Sciatic nerve (tissue), 2 donors: ENCODE measurements at places on chromosomes 2 and 18.
A peak's percentile ranks its signal among the peaks of the same experiment; 100 is the strongest.

DNA sequence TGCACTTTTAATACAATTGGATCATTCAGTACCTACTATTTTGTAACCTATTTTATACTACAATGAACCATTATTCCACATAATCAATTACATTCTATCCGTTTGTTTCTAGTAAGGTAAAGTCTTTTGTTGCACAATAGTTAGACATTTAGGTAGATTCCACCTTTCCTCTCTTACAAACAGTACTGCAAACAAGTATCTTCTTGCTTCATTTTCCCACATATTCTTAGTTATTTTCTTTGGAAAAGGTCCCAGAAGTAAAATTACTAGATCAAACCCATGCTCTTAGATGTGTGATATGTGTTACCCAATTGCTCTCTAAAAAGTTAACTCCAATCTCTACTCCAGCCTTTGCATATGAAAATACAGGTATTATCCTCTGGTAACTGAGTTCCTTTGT lies 49.6 kb downstream of the SPIRE1 start:
- DNase-seq: no peak

DNA sequence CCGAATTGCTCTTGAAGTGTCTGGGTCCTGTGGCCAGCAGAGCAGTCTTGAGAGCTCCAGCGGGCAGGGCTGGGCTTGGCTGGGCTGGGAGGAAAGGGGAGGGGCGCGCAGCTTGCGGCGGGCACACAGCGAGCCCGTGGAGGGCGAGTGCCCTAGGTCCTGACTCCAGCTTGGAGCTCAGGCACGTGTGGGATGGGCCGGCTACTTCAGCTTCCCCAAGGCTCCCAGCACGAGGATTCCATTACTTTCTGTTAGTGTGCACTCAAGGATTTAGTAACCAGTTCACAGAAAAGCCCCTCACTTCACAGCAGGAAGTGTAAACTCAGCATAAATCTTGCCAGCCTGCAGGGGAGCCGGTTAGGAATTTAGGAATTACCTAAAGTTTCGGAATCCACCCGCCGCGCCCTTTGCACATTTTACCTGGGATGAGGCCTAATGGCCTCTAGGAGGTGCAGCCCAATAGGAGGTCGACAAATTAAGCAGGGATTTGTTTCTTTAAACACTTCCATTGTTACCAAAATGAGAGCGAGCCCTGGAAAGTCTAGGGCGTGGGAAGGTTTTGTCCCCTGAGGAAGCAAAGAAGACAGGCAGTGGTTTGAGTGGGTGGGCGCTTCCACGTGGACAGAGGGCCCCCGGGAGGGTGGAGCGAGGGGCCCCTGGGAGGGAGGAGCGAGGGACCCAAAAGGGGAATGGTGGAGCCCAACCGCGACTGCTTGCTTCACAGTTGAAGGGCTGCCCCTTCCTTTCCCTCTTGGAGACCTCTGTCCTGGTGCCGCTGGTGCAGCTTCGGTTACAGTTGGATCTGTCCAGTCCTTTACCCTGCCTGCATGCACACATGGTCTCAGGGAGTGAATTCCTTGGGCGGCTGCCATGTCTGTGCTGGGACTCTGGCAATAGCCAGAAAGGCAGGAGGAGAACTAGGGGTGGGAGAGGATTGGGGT lies 93.3 kb downstream of the CTAGE1 start:
- peak; percentile 68 for DNase-seq

- DNase-seq: no peak
Measured at GRCh38 chr2:144718376-144718775, 198.5 kb upstream of the ZEB2 start.

GRCh38 chr2:128818248-128818647 lies 499.6 kb upstream of the HS6ST1 start:
- no peak for DNase-seq

DNA sequence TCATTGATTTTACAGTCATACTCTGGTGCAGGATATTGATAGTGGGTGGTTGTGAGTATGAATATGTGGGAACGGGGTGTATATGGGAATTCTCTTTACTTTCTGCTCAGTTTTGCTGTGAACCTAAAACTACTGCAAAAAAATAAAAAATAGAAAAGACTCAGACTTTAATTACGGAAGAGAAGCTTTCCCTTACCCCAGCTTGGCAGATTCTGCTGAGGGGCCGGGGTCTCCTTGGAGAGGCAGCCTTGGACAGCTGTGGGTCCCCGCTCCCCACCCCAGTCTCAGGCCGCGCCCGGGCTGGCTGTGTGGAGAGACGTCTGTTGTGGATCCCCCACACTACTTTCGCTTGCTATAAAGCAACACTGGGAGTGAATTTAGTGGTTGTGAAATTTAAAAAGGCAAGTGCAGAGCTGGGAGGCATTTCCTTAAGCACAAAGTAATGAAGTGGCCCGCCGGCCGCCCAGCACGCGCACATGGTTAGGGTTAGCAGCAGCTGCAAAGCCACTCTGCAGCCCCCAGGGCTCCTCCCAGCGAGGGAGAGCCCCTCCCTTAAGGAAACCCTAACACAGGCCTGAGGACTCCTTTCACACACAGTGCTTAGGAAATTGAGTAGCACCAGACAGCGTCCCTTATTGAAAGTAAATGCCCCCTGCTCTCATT lies 102.4 kb downstream of the DDX1 start:
- DNase-seq: no peak

GRCh38 chr2:64760128-64760527 lies 106.4 kb upstream of the SERTAD2 start:
- DNase-seq: no peak

DNA sequence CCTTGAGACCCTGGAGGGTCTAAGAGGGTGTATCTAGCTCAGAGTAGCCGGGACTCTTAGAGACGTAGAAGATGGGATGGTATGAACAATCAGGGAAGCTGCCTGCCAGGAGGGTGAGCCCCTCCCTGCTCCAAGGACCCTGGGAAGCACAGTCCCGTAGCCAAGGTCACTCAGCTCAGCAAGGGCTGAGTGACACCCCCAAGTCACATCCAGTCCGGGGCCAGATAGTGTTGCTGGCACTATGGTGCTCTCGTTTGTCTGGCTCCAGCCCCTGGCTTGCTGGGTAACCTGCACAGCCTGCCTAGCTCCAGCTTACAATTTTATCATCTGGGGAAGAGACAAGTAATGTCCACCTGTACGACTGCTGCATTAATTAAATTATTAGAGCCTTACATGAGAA lies 22.3 kb downstream of the REEP1 start:
- no peak for DNase-seq

DNA sequence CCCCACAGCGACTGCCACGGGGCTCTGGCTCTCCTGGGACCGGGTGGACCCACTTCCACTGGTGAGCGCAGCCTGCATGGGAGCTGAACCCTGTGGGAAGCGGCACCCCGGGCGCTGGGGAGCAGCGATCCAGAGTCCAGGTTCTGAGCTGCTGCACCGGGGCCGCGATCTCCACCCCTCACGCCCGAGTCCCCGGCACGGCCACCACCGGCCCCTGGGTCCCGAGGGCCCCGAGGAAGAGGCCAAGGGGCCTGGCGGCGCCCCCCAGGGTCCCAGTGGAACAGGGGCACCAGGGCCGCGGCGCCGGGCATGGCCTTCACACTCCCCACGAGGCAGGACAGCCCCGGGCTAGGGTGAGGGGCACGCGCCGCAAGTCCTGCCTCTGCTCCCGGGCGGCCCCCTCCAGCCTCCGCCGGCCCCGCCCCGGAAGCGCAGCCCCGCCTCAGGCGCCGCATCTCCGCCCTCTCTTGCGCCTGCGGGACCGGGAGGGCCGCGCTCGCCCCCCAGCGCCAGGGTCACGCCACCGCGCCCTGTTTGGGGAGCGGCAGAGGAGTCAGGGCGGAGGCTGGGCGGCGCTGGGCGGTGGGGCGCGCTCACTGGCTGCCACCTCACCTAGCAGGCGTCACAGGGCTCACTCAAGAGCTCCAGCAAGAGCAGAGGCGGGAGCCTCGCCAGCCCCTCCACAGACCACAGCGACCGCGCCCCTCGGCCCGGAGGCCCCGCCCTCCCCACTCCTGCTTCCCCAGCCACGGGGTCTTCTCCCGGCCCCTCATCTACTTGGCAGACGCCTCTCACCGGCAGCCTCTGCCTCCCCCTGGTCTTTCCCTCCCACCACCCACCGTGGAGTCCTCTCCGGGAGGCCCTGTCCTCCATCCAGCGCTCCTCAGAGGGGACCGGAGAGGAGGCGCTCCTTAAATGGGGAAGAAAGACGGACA lies 26.8 kb downstream of the THAP4 start:
- DNase-seq: peak; percentile 86

DNA sequence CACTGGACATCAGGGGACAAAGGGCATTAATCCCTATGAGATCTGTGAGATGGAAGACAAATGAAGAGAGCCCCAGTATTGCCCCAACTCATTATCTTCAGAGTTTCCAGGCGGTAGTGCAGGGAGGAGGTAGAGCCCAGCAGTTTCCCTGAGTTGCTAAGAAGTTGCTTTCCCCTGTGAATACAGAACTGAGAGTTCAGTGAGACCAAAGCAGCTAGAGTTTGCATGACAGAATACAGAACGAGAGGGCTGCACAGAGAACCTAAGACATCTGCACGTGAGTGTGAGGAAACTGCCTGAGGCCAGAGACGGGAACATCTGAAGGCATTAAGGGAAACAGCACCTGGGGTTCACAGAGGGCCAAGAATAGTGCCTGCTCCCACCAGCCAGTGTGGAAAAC lies 18.1 kb upstream of the PGAP1 start:
- DNase-seq: no peak

GRCh38 chr2:44360749-44361329 lies 455 bp downstream of the PREPL start:
- DNase-seq: no peak

DNA sequence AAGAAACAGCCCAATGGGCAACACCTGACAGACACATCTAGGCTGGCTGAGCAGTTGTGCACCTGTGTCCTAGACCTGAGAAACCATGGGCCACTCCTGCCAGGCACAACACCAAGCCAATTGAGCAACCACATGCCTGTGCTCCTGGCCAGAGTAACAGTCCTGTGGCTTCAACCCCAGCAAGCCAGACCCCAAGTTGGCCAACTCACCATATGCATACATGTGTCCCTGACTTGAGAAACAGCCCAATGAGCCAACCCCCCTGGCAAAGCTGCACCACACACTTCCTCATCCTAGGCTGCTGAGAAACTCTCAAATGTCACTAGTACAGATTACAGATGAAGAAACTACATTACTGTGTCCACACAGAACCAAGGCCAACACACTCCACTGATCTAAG lies 36.6 kb downstream of the USP34 start:
- DNase-seq: no peak

- no peak for DNase-seq
Measured at GRCh38 chr2:40851661-40852060, 399.8 kb upstream of the SLC8A1 start.

GRCh38 chr2:205473791-205474190 lies 208.5 kb upstream of the NRP2 start:
- DNase-seq: no peak

DNA sequence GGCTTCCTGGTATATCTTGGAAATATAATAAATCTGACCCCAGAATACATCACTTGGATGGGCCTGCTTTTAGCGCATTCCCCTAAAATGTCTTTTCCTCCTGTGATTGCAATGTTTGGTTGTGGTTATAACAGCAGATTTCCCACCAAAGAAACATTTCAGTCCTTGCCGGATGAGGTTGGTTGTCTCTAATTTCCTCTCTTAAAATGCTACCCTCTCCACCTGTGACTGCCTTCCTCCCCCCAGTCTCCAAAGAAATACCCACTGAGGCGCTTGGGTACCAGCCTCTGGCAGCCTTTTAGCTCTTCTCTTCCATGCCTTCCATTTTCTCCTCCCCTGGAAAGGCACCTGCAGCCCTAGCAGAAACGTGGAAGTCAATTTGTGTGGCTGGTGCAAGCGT lies 102.1 kb upstream of the SIX3 start:
- no peak for DNase-seq

- DNase-seq: peak; percentile 27
Measured at GRCh38 chr2:96100893-96101304, 15.5 kb downstream of the ADRA2B start.

GRCh38 chr2:238305092-238305862 lies 15.0 kb upstream of the TRAF3IP1 start:
- DNase-seq: peak; percentile 27

DNA sequence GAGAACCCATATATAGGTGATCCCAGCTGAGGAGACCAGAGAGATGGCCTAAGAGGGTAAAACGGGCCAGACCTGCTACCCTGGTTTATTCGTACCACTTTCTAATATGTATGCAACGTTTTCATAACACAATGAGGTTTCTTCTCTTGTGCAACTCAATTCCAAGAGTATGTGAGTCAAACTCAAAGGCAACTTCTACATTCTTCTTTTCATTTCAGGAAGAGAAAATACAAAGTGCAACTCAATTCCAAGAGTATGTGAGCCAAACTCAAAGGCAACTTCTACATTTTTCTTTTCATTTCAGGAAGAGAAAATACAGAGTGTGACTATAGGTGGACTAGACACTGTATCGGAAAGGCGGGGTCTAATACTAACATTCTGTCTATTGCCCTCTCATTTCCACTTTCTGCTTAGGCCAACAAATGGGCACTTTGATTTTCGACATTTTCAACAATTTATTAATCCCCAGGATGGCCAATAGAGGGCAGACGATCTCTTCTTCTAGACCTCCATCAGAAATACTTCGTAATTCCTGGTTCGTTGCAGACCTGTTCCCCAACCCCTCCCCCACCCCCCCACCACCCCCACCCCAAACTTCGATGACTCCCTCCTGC lies 3.7 kb upstream of the CRIM1 start:
- DNase-seq: no peak

- peak; percentile 30 for DNase-seq
Measured at GRCh38 chr2:128409326-128410034, 90.8 kb upstream of the HS6ST1 start.

DNA sequence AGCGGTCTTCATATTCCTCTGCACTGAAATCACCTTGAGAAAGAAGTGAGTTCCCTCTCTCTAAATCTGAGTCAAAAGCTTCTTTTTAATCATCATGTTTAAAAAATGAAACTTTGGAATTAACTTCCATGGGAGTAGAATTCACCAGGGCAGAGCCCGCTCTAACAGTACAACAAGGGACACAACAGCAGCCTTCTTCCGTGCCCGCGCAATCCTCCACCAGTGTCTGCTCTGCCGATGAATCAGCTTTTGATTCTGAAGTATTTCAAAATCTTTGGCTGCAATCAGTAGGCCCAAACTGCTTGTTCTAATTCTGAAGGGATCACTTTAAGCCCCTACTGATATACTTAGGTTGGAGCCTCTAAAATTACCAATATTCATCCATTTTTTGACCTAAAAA lies 76.9 kb downstream of the USP40 start:
- no peak for DNase-seq

- no peak for DNase-seq
Measured at GRCh38 chr2:45780541-45781463, 129.3 kb downstream of the PRKCE start.

GRCh38 chr18:77304268-77304667 lies 54.6 kb downstream of the GALR1 start:
- no peak for DNase-seq

- DNase-seq: no peak
Measured at GRCh38 chr2:20935168-20935775, 108.6 kb downstream of the APOB start.

GRCh38 chr2:220847589-220847988 lies 724.5 kb downstream of the EPHA4 start:
- DNase-seq: no peak

- DNase-seq: no peak
Measured at GRCh38 chr2:7625392-7626138, 708.4 kb downstream of the RNF144A start.

- DNase-seq: peak; percentile 59
Measured at GRCh38 chr2:181656450-181657291, at the start of gene CERKL. TSS of gene CERKL (minus strand) at chr2:181657105. CDS start at chr2:181657006, 99 bp downstream.

- DNase-seq: peak; percentile 84
Measured at GRCh38 chr18:80108739-80109675, at the start of gene ADNP2. TSS of gene ADNP2 (plus strand) at chr18:80109262. CDS start at chr18:80117543, 8,281 bp downstream.
